ENCODE measurements at places on chromosomes 3 and 15. TPM values are rescaled to one million over a fixed set of nuclear protein-coding genes. Genes with fewer than 3 reads are reported as not detected.

Gene LOXL1
- total RNA-seq: 0.65 TPM

Gene DTX3L
- total RNA-seq: 14.2 TPM

Gene CAMK1
- total RNA-seq: 32.8 TPM

Gene TIMP4
- 0.97 TPM for total RNA-seq

Gene CKMT1B
- total RNA-seq: not detected

Gene GPR87
- total RNA-seq: 0.49 TPM

Gene ARHGAP31
- total RNA-seq: 42.5 TPM

Gene CCDC191
- 1.3 TPM for total RNA-seq

Gene AMIGO3
- not detected for total RNA-seq

Gene PRTG
- total RNA-seq: 3.9 TPM

Measured in bladder microvascular endothelial cell (primary cell).